Mammary epithelial cell (primary cell): ENCODE measurements at places on chromosomes 6 and 20.

DNA sequence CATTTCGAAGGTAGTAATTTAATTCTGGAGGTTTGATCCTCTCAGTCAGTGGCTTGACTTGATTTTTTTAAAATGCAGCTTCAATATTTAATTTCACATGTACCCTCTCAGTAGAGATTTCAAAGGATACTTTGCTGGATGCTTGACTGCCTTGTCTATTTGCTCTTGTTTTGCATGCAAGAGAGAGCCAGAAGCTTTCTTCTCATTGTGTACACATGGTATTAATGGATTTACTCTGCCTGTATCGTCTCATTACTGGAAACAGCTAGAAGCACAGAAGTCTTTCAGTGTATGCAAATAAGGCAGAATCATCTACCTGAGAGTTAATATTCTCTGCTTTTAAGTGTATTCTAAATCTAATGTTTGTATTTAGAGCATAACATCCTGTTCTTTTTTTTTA, 84.3 kb upstream of the FOXO3 start:
- no peak for DNase-seq

GRCh38 chr20:1310071-1310470, 18.9 kb downstream of the SDCBP2 start:
- no peak for DNase-seq

DNA sequence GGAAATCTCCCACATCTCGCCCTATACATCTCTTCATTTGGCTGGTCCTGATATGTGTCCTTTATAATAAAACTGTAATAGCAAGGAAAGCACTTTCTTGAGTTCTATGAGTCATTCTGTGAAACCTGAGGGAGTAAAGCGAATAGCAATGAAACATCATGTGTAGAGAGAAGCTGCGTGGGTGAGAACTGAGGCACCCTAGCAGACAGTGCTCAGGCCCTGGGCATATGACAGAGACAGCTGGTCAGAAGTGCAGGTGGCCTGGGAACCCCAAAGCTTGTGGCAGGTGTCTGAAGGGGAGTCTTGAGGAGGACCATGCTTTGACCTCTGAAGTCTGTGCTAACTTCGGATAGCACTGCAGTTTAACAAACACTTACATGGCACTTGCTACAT, 1.3 kb upstream of the BLOC1S5 start:
- DNase-seq, result no peak

DNA sequence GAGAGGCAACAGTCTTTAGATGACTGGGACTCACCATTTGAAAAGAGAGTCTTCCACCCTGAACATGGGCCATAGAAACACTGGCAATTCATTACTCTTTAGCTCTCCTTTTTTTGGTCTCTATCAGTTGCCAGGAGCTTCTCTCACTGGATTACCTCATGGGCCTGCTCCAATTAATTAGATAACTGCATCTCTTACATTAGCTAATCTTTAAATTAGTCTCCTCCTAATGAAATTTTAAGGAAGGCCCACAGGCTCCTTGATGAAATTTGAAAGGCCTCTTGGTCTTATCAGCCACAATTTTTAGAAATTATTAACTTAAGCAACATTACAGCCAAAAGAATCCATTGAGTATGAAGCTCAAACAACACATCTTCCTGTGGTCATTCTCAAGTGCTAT, 184.4 kb downstream of the UNC5CL start:
- no peak for DNase-seq

GRCh38 chr6:50925548-50925947, 106.9 kb downstream of the TFAP2B start:
- no peak for DNase-seq

- DNase-seq, result peak; percentile 81
These were observed 9.7 kb downstream of the MRPL14 start for GRCh38 chr6:44117397-44118128.

DNA sequence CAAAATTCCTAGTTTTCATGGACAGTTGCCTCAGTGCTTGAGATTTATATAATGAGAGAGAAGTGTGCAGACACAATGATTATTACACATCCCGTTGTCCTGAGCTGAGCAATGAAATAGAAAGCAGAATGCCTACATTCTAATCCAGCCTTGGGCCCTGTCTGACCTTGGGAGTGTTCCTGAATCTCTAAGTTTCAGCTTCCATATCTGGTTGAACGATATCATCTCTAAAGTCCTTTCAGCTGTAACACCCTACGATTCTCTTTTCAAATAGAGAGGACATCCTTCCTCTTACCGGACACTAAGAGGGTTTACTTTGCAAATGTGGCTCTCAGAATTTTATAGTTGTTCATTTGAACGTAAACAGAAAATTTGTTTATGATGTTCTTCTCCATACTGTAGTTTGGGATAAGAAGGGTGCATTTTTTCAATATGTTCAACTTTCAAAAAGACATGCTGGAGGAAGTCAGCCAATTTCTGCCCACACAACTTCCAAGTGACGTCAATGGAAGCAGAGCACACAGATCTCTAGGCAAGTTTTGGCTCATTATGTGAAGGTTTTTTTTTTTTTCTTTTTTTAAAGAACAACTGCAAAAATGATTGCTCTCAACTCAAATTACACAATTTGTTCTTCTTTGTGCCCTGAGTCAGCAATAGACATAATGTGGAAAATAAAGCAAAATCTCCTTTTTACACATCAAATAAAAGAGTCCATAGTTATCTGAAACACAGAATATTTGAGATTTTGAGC, 50.4 kb downstream of the PDE7B start:
- peak; percentile 30 for DNase-seq

DNA sequence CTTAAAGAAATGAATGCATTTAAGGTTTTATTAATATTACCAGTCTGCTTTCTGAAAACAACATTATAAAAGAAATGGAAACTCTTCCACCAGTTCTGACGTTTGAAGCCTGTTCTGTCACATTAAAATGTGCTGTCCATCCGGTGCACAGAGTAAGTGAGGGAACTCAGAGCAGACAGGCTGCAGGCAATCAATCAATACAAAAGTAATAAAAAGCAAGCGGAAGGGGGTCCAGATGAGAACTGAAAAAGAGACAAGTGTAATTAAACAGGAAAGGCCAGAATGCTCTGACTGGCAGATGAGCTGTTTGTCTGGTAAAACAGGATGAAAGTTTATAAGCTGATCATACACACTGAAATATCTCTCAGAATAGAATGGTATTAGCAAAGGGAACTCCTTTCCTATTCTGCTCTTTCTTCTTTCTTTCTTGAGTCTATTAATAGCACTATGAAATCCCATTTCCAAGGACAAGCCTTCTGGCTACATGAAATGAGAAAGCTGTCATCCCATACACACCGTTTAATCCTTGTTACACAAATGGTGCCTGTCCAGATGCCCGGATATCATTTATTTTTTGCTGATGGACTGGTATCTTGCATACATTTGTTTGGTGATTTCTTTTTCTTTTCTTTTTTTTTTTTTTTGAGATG, 94.3 kb downstream of the RAMACL start:
- DNase-seq, result no peak

DNA sequence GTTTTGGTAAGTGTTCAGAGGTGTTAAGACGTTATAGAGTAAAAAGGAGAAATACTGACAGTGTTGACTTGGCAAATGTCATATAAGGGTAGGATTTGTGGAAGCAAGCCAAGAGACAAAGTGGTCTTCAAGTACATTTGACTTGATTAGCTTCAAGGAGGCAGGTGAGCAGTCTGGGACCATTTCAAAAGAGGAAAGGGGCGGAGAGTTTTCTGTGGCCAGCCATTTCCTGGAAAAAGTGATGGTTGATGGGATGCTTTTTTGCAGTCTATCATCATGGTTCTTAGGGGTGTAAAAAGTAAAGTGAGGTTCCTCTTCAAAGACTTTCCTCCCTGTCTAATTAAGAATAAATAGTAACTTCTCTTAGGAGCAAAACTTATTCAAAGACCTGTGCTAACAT, 28.7 kb downstream of the FKBP1A start:
- no peak for DNase-seq

DNA sequence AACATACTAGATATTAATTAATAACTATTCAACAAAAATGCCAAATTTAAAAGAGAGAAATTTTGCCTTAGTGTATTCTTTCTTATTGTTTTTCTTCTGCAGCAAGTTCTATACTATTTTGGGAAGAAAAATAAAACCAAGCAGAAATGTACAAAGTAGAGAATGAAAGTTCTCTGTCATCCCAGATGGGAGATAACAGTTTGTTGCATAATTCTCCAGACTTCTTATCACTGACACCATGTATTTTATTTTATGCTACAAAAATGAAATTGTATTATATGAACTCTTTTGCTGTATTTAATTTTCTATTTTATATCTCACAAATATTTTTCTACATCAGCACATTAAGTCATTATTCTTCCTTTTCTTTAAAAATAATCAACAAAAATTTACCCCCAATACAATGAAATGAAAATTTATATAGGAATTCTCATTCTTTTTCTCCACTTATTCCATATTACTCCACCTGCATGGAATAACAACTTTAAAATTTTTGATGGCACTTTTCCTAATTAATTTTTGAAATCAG, 18.2 kb downstream of the TMEM244 start:
- DNase-seq, result no peak

- no peak for DNase-seq
These were observed 3.7 kb downstream of the TFAP2D start for GRCh38 chr6:50716899-50717509.

GRCh38 chr6:117733341-117733740, 58.1 kb downstream of the NUS1 start:
- DNase-seq, result no peak

DNA sequence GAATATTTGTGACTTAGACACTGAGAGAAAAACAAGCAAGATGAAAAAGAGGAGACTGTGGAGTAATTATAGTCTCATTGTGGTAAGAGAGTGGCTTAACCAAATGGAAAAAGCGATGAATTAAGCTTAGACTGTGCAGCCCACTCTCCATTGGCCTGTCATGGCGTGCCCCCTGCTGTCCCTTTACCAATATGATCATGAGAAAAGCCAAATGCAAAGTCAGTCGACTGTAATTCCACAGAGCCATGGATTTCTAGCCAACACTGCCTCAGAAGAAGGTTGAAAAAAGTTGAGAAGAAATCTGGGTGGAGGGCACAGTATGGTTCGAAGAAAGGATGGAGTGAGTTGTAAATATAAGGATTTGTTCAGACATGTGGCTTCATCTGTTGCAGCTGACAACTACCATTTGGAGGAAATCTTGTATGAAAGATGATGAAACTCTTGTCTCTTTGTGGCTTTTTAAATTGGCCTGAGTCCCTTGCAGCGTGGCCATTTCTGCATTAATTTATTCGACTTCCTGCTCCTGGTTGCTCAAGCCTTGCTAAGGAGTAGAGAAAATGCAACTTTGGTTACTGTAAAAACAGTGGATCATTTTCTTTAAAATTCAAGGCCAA, 251.4 kb downstream of the DOK5 start:
- DNase-seq, result no peak

- peak; percentile 25 for DNase-seq
These were observed 31.2 kb downstream of the HLA-E start for GRCh38 chr6:30520522-30520921.
